Right lung (tissue), 10 donors: ENCODE measurements at places on chromosomes 5 and 9. TPM values are rescaled to one million over a fixed set of nuclear protein-coding genes. Genes with fewer than 3 reads are reported as not detected.

DNA sequence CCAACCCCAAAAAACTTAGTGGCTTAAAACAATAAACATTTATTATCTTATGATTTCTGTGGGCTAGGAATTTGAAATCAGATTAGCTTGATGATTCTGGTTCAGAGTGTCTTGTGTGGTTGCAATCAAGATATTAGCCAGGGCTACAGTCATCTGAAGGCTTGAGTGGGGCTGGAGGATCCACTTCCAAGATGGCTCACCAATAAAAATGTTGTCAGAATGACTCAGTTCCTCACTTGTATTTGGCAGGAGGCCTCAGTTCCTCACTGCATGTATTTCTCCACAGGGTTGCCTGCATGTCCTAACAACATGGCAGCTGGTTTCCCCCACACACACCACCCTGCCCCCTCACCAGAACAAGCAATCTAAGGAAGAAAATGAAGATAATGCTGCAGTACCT is 98.2 kb upstream of the NIPBL start:
- DNase-seq = no peak

- peak; percentile 63 for DNase-seq
Observed at GRCh38 chr9:109477258-109478050, 20.7 kb downstream of the PTPN3 start.

DNA sequence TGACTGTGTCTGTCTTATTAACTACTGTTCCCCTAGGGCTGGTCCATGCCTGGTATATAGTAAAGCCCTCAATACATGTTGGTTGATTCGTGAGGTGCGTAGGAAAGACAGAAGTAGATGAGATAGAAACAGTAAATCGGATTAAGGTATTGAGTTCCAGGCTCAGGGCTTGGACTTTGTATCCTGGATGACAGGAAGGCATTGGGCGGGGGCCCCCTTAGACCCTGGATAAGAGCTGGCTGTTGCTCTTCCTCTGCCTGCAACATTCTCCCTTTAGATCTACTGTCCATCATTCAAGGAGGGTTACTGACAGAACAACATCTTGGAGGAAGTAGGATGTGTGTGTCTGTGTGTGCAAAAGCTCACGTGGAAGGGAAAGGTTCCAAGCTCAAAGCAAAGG is 31.2 kb upstream of the CTNNA1 start:
- DNase-seq = no peak

GRCh38 chr5:8908055-8908683 is 637.7 kb downstream of the SEMA5A start:
- no peak for DNase-seq

DNA sequence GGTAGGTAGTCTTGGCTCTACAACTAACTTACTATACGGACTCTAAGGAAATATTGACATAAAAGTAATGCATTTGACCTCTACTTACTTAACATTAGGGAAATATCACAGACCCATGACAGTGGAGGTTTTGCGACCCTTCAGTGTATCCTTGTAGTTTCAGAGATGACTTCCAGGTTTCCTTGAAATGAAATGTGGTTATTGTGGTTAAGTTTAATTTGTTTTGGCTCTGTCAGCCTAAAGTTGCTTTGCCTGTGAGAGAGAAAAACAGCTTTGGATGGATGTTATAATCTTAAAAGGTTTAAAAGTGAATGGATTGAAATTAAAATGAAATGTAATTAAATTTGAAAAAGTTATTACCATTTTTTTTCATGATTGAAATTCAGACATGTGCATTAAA is 42.9 kb downstream of the LRRTM2 start:
- no peak for DNase-seq

GRCh38 chr5:149961186-149961685 is 678 bp downstream of the SLC26A2 start:
- DNase-seq = no peak

DNA sequence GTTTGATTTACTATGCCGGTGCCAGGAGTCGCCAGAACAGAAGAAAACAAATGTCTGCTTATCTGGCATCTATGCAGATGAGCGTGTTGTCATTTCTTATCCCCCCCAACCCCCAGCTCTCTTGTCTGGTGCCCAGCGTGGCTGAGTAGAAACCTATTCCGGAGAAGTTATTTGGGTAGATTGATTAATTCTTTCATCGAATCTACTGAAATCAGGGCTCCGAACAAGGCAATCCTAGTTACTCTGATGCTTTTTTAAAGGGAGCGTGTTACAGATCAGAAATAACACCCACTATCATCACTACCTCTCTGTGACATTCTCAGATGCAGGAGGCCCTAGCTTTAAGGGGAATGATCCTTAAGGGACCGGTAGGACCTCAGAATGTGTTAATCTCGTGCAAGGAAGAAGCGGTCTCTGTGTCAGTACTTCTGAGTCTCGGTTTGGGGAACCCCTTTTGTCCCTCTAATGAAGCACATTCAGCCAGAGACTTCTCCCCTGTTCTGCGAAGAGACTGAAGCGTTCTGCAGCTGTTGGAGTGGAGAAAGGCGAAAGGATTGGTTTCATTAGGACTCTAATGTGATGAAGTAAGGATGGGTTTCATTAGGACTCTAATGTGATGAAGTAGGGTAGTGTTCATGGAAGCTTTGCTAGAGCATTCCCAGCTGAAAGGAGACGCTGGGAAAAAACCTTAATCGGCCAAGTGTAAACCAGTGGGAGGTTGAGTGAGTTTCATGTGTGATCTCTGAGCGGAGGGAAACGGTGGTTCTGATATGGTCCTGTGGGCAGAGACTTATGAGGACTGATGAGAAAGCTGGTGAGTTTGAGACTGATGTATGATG is 1.5 kb downstream of the PIP5K1B start:
- DNase-seq = no peak

- DNase-seq = no peak
Observed at GRCh38 chr9:118985851-118986250, 383.4 kb downstream of the BRINP1 start.

GRCh38 chr9:114399381-114399780 is 11.6 kb upstream of the AKNA start:
- no peak for DNase-seq

DNA sequence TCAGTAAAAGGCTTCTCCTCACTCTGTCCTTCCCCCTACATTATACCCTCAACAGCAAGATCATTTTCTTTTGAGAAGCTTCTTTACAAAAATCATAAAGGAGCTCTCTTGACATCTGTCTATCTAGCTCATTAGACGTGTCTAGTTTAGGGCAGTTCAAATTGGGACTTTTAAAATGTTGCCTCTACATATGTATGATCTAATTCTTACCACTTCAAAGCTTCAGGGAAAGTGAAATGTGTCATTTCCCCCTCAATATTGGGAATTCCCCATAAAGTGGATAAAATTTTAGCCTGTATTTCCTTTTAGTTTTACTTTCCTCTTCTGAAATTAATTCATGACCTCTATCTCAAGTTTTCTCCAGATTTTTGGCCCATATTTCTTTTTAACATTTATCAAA is 323.7 kb downstream of the ARRDC3 start:
- DNase-seq = no peak

DNA sequence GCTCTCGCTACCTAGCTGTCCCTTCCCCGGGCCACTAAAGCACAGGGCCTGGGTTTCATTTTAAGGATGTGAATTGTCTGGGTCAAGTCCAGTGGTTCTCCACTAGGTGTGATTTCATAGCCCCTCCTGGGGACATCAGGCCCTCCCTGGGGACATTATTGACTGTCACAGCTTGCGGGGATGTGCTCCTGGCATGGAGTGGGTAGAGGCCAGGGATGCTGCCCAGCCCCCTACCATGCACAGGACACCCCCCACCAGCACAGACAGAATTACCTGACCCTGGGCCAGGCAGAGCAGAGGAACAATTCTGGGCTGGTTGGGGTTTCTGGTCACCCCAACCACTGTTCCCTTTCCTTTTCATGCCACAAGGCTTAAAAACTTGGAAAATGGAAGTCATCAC is 4.1 kb downstream of the FAM78A start:
- no peak for DNase-seq

DNA sequence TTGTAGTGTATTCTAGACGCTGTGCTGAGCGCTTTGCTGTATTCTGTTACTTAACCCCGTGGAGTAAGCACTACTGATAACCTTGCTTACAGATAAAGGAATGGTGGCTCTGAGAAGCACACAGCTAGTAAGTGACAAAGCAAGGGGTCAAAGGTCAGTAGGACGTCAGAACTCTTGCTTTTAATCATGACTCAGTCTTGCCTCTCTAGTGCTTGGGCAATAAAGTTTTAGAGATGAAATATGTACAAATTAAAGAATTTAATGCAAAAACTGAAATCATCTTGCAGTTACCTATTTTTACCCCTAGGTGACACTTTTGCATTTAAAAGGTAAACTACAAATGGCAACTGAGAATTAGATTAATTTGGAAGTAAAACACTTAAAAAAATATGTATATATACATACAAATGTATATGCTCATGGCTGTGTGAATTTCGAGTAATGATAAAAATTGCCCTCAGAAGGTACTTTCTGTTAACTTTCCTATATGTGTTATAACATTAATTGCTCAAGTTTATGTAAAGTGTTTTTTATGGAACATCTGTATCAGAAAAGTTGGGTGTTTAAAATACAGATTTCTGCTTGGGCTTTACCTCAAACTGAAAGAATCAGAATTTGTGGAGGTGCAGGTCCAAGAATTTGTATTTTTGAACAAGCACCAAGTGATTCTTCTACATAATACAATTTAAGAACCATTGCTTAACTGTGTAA is 175.1 kb upstream of the DAB2 start:
- no peak for DNase-seq

GRCh38 chr5:64221911-64222310 is 56.3 kb downstream of the RNF180 start:
- DNase-seq = no peak

DNA sequence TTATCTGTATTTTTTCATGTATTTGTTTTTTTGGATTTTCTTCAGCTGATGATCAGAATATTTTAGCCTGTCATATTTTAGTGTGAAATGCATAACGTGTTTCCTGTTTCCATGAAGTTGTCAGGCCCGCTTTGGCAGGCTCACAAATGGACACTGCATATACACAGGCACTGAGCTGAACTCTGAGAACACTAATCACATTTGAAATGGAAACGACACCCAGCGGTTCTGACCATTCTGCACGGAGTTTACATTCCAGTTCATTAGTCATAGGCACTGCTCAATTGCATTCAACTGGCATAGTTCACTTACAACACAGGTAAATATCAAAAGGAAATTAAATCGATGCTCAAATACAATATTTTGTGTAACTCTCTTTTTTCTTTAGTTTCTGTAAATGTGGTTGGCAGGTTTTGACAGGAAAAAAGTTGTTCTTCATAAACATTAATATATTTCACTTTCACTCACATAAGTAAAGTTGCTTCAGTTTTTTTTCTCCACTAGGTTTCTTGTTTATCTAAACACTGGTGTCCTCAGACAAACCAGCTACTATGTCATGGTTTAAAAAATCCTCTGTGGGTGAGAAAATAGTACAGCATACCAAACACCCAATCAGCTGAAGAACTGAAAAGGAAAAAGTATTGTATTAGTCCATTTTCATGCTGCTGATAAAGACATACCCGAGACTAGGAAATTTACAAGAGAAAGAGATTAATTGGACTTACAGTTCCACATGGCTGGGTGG is 559.0 kb upstream of the DAP start:
- peak; percentile 8 for DNase-seq

DNA sequence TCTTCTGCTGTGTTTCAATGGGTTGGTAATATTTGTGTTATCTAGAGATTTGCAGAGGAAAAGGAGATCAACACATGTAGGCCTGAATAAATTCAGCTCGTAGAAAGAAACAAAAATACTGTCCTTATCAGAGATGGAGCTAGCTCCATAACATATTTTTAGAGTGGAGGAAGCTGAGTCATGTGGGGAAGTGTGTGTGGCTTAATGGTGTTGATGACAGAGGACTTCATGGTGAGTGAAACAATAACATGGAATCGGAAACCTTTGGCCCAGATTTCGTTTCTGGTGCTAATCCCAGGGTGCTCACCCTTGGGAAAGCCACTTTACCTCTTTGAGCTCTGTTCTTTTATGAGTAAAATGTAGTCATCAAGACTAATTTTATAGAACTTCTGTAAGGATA is 825.0 kb downstream of the TLR4 start:
- DNase-seq = no peak

- peak; percentile 49 for DNase-seq
Observed at GRCh38 chr5:132777209-132778069, at the start of gene SEPTIN8. Gene SEPTIN8, minus strand, starts transcription at chr5:132777239. Its CDS starts 102 bp downstream, at chr5:132777137.

- DNase-seq = no peak
Observed at GRCh38 chr5:171639966-171640365, 145.7 kb upstream of the SMIM23 start.

GRCh38 chr5:75510417-75510835 is 1.0 kb downstream of the CERT1 start:
- peak; percentile 6 for DNase-seq

GRCh38 chr5:137478043-137478442 is 21.1 kb downstream of the SPOCK1 start:
- no peak for DNase-seq

GRCh38 chr5:76292620-76293322 is 110.3 kb upstream of the IQGAP2 start:
- DNase-seq = no peak

DNA sequence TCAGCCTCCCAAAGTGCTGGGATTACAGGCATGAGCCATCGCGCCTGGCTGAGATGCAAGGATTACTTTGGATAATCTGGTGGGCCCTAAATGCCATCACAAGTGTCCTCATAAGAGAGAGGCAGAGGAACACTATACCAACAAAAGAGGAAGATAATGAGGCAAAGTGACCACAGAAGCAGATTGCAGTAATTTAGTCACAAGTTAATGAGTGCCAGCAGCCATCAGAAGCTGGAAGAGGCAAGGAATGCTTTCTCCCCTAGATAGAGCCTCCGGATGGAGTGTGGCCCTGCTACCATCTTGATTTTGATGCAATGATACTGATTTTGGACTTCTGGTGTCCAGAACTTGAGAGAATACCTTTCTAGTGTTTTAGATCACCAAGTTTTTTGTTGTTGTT is 122.3 kb downstream of the SPATA31D1 start:
- DNase-seq = no peak

DNA sequence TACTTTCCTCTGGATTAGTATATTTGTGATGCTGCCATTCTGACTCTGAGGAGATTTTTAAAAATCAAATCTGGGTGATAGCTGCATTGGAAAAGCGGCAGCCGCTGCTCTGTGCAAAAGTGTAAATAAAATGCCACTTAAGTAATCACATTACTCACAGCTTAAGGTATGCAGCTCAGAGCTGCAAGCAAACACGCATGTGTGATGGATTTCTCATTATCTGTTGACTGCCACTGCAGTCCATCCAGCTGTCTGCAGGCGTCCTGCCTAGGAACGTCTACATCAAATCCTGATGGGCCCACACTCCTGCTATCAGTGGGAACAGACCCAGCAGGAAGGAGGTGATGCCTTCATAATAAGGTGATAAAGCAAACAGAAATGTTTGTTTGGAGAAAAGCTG is 216.9 kb downstream of the SPOCK1 start:
- DNase-seq = no peak

GRCh38 chr5:56382896-56383295 is 149.8 kb upstream of the ANKRD55 start:
- DNase-seq = no peak

GRCh38 chr9:68551191-68551590 is 10.5 kb upstream of the TMEM252 start:
- no peak for DNase-seq

GRCh38 chr5:126506079-126506478 is 82.9 kb downstream of the GRAMD2B start:
- no peak for DNase-seq

LTC4S gene
- polyA plus RNA-seq = 4.0 TPM

FABP6 gene
- polyA plus RNA-seq = 6.9 TPM

IRGM gene
- 1.0 TPM for polyA plus RNA-seq

TLX3 gene
- not detected for polyA plus RNA-seq

DAPK1 gene
- 220 TPM for polyA plus RNA-seq

PRDM9 gene
- not detected for polyA plus RNA-seq

PCDHB9 gene
- polyA plus RNA-seq = 4.0 TPM

B4GALT7 gene
- 17.3 TPM for polyA plus RNA-seq

LHX3 gene
- polyA plus RNA-seq = not detected

ANKRD18B gene
- 0.50 TPM for polyA plus RNA-seq

OSMR gene
- 13.1 TPM for polyA plus RNA-seq

DAB2IP gene
- 27.2 TPM for polyA plus RNA-seq

OLFML2A gene
- polyA plus RNA-seq = 72.1 TPM
